Stimulated activated CD4-positive, alpha-beta T cell treated with anti-CD3 and anti-CD28 coated beads, Interleukin-4, amount 100 ng/mL, for 4 hours (primary cell): ENCODE measurements at places on chromosomes 12 and 14.

- DNase-seq, result no peak
These were observed 50.7 kb downstream of the BCAT1 start for GRCh38 chr12:24898185-24898584.

DNA sequence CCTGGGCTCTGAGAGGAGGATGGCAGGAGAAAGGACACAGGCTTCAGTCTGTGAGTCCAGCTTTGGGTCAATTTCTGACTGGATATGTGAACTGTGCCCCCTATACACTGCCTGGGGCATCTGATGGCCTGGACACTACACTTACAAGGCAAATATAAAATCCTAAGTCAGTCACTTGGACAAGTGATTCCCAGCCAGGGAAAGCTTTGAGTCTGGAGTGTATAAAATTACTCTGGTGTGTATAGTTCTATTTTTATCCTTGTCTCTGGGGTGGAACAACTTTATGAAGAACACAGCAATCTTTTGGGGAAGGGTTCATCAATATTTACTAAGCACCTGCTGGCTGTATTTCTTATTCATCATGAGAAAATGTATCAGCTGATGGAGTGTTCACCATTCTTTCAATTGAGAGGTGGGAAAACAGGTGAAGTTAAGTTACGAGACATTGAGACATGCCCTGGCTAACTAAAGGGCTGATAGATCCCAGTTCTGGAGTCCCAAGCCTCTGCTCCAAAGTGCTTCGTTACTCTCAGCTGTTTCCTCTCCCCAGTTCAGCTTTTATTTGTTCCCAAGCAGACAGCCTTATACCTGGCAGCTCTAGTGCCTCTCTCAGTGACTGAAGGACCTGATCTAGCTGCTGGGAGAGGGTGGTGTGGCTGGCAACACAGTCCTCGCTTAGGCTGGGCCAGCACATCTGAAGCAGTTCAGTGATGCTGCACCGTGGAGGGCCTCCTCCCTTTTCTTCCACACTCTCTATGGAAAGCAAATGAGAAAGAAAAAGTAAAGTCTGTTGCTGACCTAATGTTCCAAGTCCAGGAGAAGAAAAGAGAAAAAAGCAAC is 30.9 kb downstream of the ZFYVE26 start:
- DNase-seq, result no peak

DNA sequence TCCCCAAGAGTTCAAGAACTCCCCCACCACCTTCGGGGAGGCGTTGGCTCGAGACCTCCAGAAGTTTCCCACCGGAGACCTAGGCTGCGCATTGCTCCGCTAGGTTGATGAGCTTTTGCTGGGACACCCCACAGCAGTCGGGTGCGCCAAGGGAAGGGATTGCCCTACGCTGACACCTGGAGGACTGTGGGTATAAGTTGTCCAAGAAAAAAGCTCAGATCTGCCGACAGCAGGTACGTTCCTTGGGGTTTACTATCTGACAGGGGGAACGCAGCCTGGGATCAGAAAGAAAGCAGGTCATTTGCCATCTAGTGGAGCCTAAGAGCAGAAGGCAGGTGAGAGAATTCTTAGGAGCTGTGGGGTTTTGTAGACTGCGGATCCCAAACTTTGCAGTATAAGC is 98.8 kb downstream of the FRMD6 start:
- no peak for DNase-seq

GRCh38 chr12:126040307-126040706 is 975.1 kb downstream of the AACS start:
- DNase-seq, result no peak
